ENCODE measurements at places on chromosomes 2 and 18. TPM values are rescaled to one million over a fixed set of nuclear protein-coding genes. Genes with fewer than 3 reads are reported as not detected.

The IL36B gene
- not detected for total RNA-seq

The SLC9A4 gene
- total RNA-seq = not detected

The FLACC1 gene
- 0.56 TPM for total RNA-seq

The AQP12A gene
- not detected for total RNA-seq

The MOGAT1 gene
- not detected for total RNA-seq

The TSPYL6 gene
- not detected for total RNA-seq

The CKAP2L gene
- 10.3 TPM for total RNA-seq

The SULT1C4 gene
- 7.0 TPM for total RNA-seq

The IL18RAP gene
- total RNA-seq = not detected

The ALK gene
- total RNA-seq = not detected

The C1QL2 gene
- total RNA-seq = not detected

The FZD7 gene
- total RNA-seq = 0.35 TPM

The RAB27B gene
- total RNA-seq = 0.13 TPM

The AGXT gene
- not detected for total RNA-seq

The C2orf42 gene
- 10.4 TPM for total RNA-seq

The OSBPL6 gene
- 5.4 TPM for total RNA-seq

The ALKAL2 gene
- not detected for total RNA-seq

The SPATA3 gene
- total RNA-seq = not detected

The SP9 gene
- total RNA-seq = not detected

The NGEF gene
- total RNA-seq = 0.14 TPM

The MTIF2 gene
- 36.0 TPM for total RNA-seq

The DNAJC5G gene
- total RNA-seq = not detected

The APCDD1 gene
- 0.04 TPM for total RNA-seq

The CFAP221 gene
- total RNA-seq = 1.1 TPM

The KCNS3 gene
- total RNA-seq = 2.6 TPM

The TMEM87B gene
- 30.2 TPM for total RNA-seq

The IL1F10 gene
- not detected for total RNA-seq

The CDH19 gene
- total RNA-seq = not detected

The FAM117B gene
- total RNA-seq = 1.8 TPM

The GFPT1 gene
- 36.1 TPM for total RNA-seq

The ZNF385B gene
- total RNA-seq = not detected

The ITPRIPL1 gene
- total RNA-seq = 5.4 TPM

The RND3 gene
- total RNA-seq = 76.4 TPM

The EPC2 gene
- 21.6 TPM for total RNA-seq

The METTL5 gene
- total RNA-seq = 47.3 TPM

The UGT1A10 gene
- total RNA-seq = not detected
